Pericardium fibroblast (primary cell): ENCODE measurements at places on chromosomes 5 and 9. TPM values are rescaled to one million over a fixed set of nuclear protein-coding genes. Genes with fewer than 3 reads are reported as not detected.

Gene SLF1
- 1.5 and 2.4 TPM in 2 replicates for total RNA-seq

Gene BHMT2
- total RNA-seq: 1.9 TPM in 1 of 2 replicates, not detected in the other

Gene STPG3
- total RNA-seq: not detected in 2 replicates

Gene RNF180
- total RNA-seq: 2.0 and 3.8 TPM in 2 replicates

Gene CTXN3
- total RNA-seq: not detected in 2 replicates

Gene SLC25A2
- not detected in 2 replicates for total RNA-seq

Gene OR1J2
- not detected in 2 replicates for total RNA-seq

Gene SLC1A3
- 1.5 and 18.7 TPM in 2 replicates for total RNA-seq

Gene NR5A1
- total RNA-seq: not detected in 2 replicates

Gene ZFR
- 53.7 and 57.3 TPM in 2 replicates for total RNA-seq
